Urinary bladder (tissue), 4 donors: ENCODE measurements at places on chromosomes 7 and 10. TPM values are rescaled to one million over a fixed set of nuclear protein-coding genes. Genes with fewer than 3 reads are reported as not detected.

DNA sequence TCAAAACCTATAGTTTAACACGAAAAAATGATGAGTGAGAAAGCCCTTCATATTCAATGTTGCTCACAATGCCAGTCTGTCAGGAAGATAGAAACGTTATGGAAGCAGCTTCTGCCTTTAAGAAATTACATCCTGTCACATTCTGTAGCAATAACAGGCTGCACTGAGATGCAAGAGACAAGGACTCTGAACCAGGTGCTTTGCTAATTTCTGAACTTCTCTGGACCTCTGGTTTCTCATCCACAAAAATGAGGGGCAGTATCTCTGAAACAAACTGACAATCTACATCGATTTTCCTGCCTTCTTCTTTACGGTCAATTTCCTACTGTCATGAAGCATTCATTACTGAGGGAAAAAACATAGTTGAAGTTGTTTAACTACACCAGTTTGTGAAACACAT lies 234.0 kb downstream of the SNX13 start:
- no peak for DNase-seq

- DNase-seq = no peak
Observed at GRCh38 chr10:47043928-47044538, 132.8 kb downstream of the PTPN20 start.

The MYH16 gene
- polyA plus RNA-seq = not detected

GRCh38 chr7:50379082-50379481 lies 71.1 kb downstream of the FIGNL1 start:
- peak; percentile 35 for DNase-seq

GRCh38 chr10:635088-635861 lies 54.2 kb downstream of the DIP2C start:
- DNase-seq = no peak

The COL26A1 gene
- polyA plus RNA-seq = 0.06 TPM

The AMPH gene
- polyA plus RNA-seq = 5.0 TPM

DNA sequence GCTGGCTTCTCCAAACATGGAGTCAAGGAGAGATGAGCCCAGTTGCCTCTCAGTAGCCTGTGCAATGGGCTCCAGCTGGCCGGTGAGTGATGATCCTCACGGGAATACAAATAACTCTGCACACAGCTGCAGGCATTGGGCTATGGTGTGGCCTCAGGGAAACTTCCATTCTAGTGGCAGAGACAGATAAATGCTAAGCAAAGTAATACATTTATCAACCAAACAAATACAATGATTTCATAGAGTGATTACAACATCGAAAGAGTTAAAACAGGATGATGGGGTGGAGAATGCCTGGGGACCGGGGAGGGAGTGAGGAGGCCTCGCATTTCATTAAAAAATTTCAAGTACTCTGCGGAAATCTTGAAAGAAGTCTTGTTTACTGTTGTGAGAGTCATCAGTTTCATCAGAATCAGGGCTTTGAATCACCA lies 15.0 kb upstream of the AKR1B1 start:
- DNase-seq = no peak

GRCh38 chr7:26482927-26483326 lies 191.3 kb downstream of the SNX10 start:
- DNase-seq = no peak
